ENCODE measurements at places on chromosomes 11 and 22.

GRCh38 chr22:29883045-29883774 is at the start of gene MTMR3:
Gene MTMR3, plus strand, starts transcription at chr22:29883174. Its CDS starts 87,886 bp downstream, at chr22:29971060.
- peak; percentile 85 for DNase-seq

- no peak for DNase-seq
These were observed 8.3 kb upstream of the HTR3B start for GRCh38 chr11:113896156-113896879.

DNA sequence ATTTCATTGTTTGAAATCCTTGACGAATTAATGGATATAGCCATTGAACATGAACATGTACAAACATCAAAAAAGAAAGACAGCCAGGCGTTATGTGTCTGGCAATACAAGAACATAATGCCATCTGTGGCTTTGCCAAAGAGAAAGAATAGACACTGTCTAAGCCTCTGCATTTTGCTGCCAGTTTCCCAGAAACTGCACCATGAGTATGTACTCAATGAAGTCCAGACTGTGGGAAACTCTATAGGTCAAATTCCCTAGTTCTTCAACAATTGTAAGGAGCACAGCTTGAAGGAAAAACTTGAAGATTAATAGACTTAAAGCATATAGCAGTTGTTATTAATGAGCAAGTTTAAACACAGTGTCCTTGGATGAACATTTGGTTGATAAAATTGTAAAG is 71.3 kb downstream of the BBOX1 start:
- no peak for DNase-seq

GRCh38 chr11:87369888-87370287 is 332.2 kb downstream of the TMEM135 start:
- DNase-seq, result no peak

DNA sequence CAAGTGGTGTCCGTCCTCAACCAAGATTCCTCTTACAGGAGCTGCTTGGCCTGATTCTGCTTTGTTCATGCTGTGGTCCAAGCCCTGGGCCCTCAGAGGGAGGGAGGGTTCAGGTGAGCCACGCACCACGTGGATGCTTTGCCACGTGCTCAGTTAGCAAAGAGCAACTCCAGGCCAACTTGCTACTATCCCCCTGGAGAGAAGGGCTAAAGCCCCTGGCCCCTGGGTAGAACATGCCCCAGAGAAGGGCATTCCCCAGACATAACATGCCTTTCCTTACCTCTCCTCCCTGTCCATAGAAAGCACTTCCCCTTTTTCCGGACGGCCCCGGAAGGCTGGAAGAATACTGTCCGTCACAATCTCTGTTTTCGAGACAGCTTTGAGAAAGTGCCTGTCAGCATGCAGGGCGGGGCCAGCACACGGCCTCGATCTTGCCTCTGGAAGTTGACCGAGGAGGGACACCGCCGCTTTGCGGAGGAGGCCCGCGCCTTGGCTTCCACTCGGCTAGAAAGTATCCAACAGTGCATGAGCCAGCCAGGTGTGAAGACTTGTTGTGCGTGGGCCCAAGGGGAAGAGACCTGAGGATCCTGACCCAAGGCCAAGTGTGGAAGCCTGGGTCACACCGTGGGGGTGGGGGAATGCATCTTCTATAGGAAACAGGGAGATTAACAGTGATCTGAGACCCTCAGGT is 8.8 kb downstream of the FOXR1 start:
- no peak for DNase-seq

- DNase-seq, result no peak
These were observed 1530.4 kb downstream of the BRD1 start for GRCh38 chr22:48297296-48297695.

GRCh38 chr11:2662024-2662312 is 37.8 kb downstream of the KCNQ1OT1 start:
- no peak for DNase-seq

DNA sequence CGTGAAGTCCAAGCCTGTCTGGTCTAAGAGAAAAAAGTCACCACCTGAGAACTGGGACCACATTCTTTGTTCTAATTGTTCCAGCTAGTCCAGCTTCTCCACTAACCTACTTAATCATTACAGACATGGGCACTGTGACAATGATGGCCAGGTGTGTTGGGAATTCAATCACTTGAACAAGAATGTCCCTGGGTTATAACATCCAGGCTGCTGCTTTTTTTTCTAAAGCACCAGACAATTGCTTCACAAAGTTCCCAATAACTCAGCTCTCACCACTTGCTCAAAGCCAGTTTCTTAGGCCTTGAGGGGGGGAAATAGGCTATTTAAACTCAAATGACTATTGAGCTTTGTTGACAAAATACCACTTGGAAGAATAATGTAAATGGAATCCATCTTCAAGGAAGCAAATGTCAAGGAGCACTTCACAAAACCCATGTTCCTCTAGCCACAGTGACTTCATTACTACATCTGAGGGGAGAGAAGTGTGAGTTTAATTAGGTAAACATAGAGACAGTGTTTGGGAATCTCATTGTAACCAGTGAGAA is 80.3 kb downstream of the ME3 start:
- DNase-seq, result no peak

- no peak for DNase-seq
These were observed 158.8 kb downstream of the COMMD9 start for GRCh38 chr11:36130401-36130800.

DNA sequence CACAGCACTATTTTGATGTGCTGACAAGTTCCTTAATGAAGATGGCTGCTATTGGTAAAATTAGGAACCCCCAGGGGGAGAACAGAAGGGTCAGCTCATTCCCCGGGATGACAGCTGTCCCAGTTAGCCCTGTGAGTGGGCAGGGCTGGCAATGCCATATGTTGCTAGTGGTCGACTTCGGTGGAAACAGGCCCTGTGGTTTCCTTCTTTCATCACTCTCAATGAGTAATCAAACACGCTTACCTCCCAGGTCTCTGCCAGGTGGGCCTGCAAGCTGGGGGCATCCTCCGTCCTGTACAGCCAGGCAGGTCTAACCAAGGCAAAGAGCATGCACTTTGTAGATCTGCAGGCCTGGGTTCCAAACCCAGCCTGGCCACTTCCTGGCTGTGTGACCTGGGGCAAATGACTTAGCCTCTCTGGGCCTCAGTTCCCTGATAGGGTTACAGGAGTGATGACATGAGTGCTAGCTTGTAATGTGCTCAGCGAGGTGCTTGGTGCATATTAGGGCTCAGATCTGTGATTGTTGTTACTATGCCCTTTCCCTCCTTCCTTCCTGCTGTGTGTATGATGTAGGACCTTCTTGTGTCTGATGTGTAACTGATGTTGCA is 85.2 kb downstream of the TSPAN18 start:
- DNase-seq, result no peak

DNA sequence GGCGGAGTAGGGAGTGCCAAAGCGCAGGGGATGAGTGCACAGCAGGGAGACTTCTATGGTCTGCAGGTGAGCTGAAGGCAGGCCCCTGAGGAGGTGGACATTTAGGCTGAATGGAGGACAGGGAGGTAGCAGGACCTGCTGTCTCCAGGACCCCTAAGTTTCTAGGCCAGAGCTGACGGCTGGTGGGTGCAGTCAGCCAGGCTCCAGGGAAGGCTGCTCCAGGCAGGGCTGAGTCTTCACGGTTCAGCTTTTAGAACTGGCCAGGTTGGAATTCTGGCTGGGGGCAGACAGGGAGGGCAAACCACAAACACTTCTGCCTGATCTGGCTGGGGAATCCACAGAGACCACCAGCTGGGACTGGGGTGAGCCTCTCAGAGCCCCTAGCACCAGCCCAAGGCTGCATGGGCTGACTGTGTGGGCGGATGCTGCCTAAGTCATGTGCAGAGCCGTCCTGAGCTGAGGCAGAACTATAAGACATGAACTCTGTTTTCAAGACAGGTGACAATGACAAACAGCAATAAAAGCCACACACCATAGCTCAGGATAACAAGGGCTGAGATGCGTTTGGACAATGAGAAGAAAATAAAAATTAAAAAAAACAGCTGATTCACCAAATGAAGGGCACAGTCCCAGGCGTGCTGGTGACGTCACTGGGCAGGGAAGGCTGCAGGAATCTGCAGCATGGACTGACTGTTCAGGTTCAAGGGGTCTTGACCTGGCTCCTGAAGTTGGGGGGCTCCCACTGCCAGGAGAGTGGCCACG is 10.4 kb upstream of the MALAT1 start:
- no peak for DNase-seq

DNA sequence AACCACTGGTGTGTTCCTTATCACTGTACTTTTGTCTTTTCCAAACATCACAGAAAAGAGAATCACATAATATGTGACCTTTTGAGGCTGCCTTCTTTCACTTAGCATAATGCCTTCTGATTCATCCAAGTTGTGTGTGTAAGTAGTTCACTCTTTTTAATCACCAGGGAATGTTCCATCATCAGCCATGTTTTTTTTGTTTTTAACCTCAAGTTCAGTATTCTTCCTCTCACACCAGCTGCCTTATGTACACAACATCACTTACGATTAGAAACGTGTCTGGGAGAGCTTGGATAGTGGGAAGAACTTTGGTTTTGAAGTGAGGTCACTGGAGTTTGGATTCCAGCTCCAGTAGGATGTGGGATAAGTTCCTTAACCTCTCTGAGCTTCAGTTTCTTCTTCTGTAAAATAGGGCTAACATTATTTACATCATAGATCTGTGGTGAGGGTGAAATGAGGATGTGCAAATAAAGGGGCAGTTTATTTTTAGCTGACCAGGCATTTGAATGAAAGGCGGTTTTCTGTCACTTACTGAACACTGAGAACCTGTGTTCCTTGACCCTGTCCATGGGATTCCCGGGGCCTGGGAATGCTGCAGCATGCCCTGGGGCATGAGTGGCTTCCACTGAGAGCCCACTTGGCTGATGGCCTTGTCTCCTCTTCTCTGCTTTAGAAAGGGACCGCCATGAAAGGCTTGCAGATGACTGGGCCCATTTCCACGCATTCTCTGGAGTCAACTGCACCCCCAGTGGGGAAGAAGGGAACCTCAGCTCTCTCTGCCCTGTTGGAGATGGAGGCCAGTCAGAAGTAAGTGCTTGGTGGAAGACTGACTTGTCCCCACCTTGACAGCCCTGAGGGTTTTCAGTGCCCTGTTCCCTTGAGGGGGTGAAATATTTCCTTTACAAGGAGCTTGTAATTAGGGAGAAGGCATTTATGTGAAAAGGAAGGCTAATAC is 92.6 kb downstream of the DEPDC5 start:
- no peak for DNase-seq

DNA sequence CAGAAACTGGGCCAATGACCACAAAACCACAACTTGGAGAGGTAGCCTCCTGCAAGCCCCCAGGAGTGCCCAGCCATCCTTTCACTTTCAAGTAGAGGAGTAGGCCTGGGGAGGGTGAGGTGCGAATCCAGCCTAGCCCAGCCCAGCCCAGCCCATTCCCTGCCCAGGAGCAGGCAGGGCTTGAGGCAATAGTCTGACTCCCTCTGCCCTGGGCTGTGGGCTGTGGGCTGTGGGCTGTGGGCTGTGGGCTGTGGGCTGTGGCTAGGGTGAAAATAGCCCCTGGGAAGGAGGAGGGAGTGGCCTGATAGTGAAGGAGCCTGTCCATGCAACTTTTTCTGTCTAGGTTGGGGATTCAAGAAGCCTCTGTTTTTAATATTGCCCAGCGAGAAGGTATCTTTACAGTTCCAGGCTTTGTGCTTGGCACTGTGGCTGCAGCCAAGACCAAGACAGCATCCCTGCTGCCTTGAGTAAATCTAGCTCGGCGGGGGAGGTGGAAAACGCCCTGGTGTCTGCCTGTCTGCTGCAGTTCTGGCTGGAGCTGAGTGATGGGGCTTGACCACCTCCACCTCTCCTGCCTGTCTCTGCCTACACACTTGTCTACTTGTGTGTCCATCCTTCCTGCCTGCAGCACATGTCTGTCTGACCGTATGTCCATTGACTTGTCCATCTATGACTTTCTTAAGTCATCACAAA is 40.7 kb downstream of the LMO1 start:
- no peak for DNase-seq

DNA sequence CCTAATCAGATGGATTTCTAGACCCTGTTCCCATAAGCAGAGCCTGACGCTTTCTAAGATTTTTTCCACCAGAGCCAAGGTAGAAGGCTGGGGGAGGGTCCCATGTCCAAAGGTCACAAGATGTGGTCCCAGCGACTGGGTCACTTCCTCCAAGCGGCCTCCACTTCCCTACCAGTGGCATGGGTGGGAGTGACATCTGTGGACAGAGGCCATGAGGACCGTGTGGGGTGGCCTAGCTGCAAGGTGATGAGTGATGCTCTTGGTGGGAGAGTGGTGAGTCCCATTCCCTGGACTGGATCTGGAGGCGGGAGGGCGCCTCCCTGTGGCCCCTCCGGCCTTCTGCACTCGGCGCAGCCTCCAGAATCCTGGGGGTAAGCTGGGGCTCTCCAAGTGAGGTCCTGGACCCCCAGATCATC is 32.4 kb upstream of the PRR5 start:
- DNase-seq, result no peak

GRCh38 chr11:8331767-8332166 is 68.1 kb upstream of the LMO1 start:
- no peak for DNase-seq

- DNase-seq, result no peak
These were observed 600.1 kb upstream of the KIRREL3 start for GRCh38 chr11:127600674-127601073.

All from activated T-helper 1 cell treated with anti-CD3 and anti-CD28 coated beads, Interleukin-2, amount 50 U/mL, for 16 hours (primary cell).